ENCODE measurements at places on chromosomes 4 and X.

DNA sequence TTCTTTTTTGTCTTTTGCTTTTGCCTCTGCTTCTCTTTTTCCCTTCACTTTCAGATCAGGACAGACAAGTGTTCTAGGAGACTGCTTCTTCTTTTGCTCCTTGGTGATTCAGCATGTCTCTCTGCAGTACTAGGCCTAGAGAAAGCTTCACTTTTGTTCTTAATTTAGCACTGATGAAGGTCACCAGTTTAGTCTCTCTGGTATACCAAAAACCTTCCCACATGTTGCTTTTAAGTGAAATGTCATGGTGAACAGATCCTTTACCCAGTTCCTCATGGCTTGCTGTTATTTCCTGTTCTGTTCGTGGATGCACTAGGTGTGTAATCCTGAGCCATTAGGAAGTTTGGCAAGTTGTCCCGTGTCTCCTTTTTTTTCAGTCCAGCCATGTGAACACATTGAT lies 53.3 kb downstream of the NBDY start:
- no peak for DNase-seq

- no peak for DNase-seq
These were observed 37.5 kb downstream of the PNPLA4 start for GRCh38 chrX:7889680-7890079.

GRCh38 chr4:122746485-122746965 lies 14.0 kb downstream of the BBS12 start:
- DNase-seq, result no peak

- DNase-seq, result no peak
These were observed 170.6 kb downstream of the ZNF330 start for GRCh38 chr4:141391293-141391692.

- DNase-seq, result no peak
These were observed 218.8 kb downstream of the STPG2 start for GRCh38 chr4:97924341-97924958.
